ENCODE measurements at places on chromosomes 1 and 21. TPM values are rescaled to one million over a fixed set of nuclear protein-coding genes. Genes with fewer than 3 reads are reported as not detected.

- no peak for DNase-seq
Measured at GRCh38 chr1:51241119-51241518, 5.0 kb downstream of the RNF11 start.

DNA sequence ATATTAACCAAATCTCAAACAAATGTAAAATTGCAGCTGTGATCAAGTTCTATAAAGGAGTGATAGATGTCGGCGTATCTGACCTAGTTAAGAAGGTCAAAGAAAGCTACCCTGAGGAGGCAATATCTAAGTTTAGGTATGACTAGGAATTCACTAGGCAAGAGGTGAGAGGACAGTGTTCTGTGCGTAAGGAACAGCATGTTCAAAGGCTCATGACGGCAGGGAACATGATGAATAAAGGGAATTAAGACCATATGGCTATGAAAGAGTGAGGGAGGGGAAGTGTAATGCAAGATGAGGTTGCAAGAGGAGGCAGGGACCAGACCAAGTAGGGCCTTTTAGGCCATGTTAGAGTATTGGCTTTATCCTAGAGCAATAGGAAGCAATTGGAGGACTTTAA lies 8.6 kb downstream of the LIX1L start:
- no peak for DNase-seq

DNA sequence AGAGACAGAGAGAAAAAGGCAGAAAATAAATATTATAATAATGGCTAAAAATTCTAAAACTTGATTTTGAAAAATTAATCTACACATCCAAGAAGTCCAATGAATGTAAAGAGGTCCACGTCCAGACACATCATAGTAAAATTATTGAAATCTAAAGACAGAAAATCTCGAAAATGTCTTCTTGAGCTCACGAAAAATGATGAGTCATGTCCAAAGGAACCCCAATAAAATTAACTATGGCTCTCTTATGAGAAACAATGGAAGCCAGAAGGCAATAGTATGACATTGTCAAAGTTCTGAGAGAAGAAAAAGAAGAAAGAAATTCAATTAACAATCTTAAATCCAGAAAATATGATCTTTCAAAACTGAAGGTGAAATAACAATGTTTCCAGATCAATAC lies 84.6 kb downstream of the LRRIQ3 start:
- no peak for DNase-seq

- no peak for DNase-seq
Measured at GRCh38 chr1:224541901-224542630, 74.1 kb upstream of the CNIH3 start.

GRCh38 chr1:37108596-37109188 lies 74.4 kb upstream of the GRIK3 start:
- no peak for DNase-seq

- DNase-seq, result no peak
Measured at GRCh38 chr21:16968436-16968835, 544.4 kb upstream of the CXADR start.

DNA sequence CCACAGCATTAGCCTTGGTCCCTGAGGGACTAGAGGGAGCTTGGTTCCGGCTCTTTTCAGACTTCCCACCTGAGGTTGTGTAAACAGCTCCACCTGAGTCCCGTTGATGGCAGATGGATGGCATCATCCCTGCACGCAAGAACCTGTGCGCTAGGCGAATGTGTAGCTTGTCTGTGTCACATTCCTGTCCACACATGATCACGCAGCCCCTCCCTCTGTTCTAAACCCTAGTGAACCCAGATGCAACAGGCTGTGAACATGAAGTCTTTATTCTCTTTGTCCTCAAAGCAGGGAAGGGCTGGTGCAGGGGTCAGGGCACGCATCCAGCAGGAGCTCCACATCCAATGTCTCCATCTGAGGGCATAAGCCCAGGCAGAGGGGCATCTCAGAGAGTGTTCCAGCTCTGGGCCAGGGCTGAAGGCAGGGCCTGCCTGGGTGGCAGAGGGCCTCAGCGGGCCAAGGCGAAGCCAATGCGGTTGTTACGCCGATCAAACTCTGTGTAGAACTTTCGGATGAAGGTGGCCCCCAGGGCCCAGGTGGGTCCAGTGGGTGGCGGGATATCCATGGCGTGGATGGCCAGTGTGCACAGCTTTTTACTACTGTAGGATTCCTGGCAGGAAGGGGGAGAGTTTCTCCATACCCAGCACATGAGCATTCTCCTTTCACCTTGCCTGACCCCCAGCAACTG lies 2.9 kb upstream of the ETNK2 start:
- DNase-seq, result no peak

- DNase-seq, result no peak
Measured at GRCh38 chr1:180195916-180196315, 34.1 kb upstream of the LHX4 start.

- no peak for DNase-seq
Measured at GRCh38 chr1:167516404-167517388, 1.6 kb downstream of the CD247 start.

Gene KCNA3
- not detected for total RNA-seq

Gene VHLL
- total RNA-seq, result not detected

Gene HSD3B1
- total RNA-seq, result not detected

All from Caki2 (cell line).